HCT116 (cell line): ENCODE measurements at places on chromosomes 7 and 10. TPM values are rescaled to one million over a fixed set of nuclear protein-coding genes. Genes with fewer than 3 reads are reported as not detected.

DNA sequence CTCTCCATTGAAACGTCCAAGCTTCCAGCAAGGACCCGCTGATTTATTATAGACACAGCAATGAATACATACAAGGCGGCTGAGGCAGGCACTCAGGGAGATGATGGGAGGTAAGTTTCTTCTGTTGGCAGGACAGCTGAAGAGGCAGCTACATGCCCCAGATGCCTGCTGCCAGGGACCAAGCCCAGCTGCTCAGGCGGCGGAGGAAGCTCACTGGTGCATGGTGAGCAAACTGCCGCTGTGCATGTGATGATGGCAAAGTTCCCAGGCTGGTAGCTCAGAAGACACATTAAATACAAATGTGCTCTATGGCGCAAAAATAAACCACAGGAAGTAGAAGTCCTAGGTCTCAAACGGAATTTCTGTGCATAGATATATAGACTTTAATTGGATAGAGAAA lies 2.3 kb downstream of the DNTT start:
- H3K27me3 ChIP-seq, result peaks cover 12% of the 10 kb centered on the region; the same call in 1 of the 2 replicates
- no peak for DNase-seq
- no peaks in the 10 kb centered on the region for H3K4me1 ChIP-seq
- no peaks in the 10 kb centered on the region for H3K36me3 ChIP-seq
- H3K4me3 ChIP-seq, result no peak overlapping the region

The MYPN gene
- total RNA-seq, result 0.34 TPM

DNA sequence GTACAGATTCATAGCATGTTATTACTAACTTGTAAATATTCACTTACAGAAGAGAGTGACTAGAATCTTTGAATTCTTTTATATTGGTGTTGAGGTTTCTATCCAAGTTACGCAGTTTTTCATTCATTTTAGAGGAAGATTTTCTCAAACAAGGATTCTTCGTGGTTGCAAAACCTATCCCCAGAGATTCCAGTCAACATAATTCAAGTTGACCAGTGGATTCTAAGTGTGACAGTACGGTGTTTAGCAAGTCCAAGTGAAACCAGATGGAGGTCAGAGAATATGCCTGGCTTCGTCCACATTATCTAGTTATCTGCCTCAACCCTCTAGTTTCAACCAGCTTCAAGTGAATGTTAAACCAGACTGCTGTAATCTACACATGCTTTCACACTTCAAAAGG lies 131.9 kb downstream of the SDK1 start:
- H3K27me3 ChIP-seq, result peaks cover 25% of the 10 kb centered on the region; the same call in 1 of the 2 replicates
- no peaks in the 10 kb centered on the region for H3K36me3 ChIP-seq
- H3K4me1 ChIP-seq, result no peaks in the 10 kb centered on the region
- no peak overlapping the region for H3K4me3 ChIP-seq
- no peak for DNase-seq

GRCh38 chr7:2384354-2385243 lies 18.8 kb upstream of the CHST12 start:
- no peak overlapping the region for H3K27ac ChIP-seq
- peaks cover 16% of the 10 kb centered on the region for H3K36me3 ChIP-seq
- no peak for DNase-seq
- H3K27me3 ChIP-seq, result no peaks in the 10 kb centered on the region

The HSPA14 gene
- 19.9 TPM for total RNA-seq

- H3K4me3 ChIP-seq, result no peak overlapping the region
- DNase-seq, result no peak
- no peaks in the 10 kb centered on the region for H3K36me3 ChIP-seq
- H3K27me3 ChIP-seq, result peaks cover 10% of the 10 kb centered on the region; the same call in 1 of the 2 replicates
- no peak overlapping the region for H3K27ac ChIP-seq
Observed at GRCh38 chr10:127997937-127998336, 91.0 kb downstream of the PTPRE start.
